ENCODE measurements at places on chromosomes 1 and 21.

DNA sequence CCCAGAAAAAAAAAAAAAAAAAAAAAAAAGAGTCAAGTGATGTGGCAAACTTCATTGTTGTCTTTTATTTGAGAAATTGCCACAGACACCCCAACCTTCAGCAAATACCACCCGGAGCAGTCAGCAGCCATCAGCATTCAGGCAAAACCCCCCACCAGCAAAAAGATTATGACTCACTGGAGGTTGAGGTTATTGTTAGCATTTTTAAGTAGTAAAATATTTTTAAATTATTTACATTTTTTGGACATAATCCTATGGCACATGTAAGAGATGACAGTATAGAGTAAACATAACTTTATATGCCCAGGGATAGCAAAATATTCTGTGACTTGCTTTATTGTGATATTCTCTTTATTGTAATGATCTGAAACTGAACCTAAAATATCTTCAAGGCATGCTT is 95.6 kb downstream of the CENPF start:
- DNase-seq = no peak

DNA sequence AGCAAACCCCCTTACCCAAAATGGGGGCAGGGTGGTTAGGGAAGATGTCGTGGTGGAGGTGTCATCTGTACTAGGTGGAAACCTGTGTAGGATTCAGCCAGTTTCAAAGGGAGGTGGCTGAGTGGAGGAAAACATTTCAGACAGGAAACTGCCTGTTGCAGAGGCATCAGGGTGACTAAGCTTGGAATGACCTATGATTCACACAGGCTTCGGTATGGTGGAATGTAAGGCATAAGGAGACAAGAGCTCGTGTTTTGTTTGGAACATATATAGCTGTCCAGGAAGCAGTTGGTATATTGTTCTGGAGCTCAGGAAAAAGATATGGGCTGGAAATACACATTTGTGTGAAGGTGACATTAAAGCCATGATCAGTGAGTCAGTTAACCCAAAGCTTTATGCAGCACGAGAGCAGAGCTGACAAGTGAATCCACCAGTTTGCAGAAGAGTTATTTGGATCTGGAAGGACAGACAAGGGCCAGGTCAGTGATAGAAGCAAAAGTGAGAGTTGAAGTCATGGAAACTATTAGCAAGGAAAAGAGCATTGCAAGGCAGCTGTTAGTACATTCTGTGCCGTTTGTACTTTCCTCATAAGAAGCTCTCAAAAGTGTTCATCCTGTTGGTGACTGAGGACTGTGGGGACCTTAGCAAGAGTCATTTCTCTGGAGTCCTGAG is 12.2 kb downstream of the UTP25 start:
- DNase-seq = no peak

GRCh38 chr1:200146100-200146499 is 118.6 kb downstream of the NR5A2 start:
- no peak for DNase-seq

- DNase-seq = no peak
These were observed 214.8 kb downstream of the RERE start for GRCh38 chr1:8602471-8603219.

DNA sequence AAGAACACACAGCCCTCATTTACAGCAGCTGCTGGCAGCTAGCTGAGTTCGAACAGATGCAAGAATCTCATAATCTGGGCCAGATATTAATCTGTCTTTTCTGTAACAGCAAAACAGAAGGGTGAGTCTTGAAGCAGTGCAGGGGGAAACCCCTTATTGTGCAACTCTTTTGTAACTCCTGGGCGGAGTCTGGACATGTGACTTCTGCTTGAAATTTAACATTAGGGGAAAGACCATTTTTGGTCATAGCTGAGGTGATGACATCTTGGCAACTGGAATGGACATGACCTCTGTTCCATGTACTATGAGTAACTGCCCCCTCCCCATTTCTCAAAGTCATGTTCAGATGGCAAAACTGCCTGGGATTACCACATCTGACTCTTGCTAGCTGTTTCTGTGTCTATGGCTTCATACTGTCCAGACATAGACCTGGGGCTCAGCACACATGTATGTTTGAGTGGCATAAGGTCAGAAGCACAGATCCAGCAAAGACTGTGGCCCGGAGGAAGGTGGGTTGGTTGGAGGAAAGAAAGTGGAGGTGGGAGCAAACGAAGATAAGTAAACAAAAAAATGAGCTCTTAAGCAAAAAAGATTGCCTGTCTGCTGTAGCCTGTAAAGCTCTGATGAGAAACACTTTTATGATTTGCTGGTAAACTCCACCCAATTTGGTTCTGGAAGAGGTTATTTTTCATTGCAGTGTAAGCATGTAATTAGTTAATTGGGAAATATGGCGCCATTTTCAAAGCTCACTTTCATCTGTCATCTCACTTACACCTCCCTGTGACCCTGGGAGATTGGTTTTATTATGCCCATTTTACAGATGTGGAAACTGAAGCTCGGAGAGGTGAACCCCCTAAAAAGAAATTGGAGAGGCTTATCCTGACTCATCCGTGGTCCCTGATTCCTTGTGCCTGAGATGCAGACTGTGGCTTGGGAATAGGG is 26.1 kb downstream of the ETS2 start:
- no peak for DNase-seq

DNA sequence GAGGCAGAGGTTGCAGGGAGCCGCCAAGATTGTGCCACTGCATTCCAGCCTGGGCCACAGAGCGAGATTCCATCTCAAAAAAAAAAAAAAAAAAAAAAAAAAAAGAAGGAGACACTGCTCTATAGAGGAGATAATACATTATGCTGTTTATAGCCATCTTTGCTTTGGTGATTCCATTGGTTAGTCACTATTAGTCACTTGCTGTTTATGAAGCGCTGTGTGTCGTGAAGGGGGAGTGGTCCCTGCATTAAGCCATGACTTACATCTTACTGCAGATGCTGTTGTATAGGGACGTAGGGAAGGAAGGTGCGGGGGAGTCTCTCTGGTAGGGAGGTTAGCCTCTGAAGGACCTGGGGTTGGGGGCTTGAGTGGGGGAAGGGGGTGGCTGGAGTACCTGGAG is 48.3 kb downstream of the HUNK start:
- DNase-seq = no peak

GRCh38 chr1:167229719-167230385 is 9.2 kb downstream of the POU2F1 start:
- DNase-seq = no peak

GRCh38 chr1:176517484-176517883 is 54.5 kb downstream of the PAPPA2 start:
- DNase-seq = no peak

DNA sequence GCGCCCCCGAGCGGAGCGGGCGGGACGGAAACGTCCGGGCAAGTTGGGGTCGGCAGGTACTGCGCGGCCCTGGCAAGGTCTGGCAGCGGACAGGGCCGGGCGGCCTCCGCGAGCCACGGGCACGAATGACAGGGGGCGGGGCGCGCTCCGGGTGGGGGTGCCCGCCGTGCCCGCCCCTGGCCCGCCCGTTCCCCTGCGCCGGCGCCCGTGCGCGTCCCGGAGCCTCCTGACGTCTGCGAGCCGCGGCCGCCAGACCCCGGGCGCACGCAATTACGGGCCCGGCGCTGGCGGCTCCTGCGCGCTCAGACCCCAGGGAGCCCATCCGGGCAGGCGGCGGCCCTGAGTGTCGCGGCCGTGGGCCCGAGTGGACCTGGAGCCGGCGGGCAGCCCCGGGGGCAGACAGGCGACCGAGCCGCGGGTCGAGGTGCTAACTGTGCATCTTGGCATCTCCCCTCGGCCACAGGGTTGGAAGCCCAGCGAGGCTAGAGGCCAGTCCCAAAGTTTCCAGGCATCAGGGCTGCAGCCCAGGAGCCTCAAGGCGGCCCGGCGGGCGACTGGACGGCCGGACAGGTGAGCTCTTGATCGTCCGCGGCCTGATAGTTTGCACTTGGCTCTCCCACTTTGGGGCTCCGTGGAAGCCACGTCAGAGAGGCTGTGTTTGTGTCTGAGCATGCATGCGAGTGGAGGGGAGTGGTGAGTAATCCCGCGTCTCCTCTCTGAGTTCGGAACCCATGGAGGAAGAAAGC is 918 bp downstream of the MIB2 start:
- DNase-seq = peak; percentile 45

DNA sequence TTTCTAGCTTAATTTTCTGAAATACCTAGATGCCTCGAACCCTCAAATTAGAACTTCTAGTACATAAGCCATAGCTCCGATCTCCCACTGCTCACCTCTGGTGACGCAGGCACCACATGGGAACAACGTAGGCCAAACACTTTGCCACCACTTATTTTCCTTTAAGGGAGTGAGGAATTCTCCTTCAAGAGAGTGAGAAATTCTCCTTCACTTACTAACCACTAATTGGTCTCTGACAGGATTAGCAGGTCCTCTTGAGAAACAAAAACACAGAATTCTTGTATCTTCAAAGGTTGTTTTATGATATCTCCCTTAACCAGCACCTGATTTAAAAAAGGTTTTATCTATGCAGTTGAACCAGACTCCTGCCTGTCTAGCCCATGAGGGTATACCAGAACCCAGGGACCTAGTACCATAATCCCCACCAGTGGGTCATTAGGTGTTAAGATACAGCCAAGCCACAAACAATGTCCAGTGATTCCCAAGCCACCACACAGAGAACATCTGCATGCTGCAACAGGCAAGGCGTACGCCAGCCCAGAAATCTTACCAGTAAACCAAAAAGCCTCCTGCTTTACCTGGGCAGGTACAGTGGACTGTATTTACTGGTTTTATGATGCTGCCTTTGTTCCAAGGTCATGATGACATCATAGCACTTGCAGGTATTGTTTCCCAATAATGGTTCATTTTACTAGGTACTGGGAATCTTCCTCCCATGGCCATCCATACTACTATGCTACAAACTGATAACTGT is 20.3 kb upstream of the CXADR start:
- DNase-seq = no peak

DNA sequence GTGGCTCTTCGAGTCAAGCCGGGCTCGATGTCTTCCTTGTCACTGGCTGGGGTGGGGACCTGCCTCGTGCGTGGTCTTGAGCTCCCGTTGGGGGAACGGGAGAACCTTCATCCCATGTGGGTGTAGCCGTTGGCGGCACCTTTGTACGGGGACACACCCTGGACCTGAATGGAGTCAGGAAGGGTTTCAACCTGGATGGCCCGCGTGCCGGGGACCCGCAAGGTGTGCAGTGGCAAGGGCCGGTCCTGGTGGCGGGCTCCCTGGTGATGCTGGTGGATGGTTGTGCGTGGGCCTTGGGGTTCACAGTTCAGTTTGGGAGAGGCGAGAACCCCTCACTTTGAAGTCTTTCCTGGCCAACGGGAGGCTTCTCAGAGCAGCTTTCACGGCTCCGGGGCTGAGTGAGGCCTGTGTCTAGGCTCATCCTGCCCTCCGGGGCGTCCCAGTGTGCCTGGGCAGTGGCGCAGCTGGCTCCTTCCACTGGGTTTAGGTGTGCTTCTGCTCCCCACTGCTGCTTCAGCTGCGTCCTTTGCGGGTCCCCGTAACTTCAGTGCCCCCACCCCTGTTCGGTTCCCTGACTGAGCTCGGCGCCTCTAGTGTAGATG is 11.4 kb downstream of the SKI start:
- no peak for DNase-seq

- DNase-seq = no peak
These were observed 34.7 kb downstream of the SCYL3 start for GRCh38 chr1:169859001-169859400.

DNA sequence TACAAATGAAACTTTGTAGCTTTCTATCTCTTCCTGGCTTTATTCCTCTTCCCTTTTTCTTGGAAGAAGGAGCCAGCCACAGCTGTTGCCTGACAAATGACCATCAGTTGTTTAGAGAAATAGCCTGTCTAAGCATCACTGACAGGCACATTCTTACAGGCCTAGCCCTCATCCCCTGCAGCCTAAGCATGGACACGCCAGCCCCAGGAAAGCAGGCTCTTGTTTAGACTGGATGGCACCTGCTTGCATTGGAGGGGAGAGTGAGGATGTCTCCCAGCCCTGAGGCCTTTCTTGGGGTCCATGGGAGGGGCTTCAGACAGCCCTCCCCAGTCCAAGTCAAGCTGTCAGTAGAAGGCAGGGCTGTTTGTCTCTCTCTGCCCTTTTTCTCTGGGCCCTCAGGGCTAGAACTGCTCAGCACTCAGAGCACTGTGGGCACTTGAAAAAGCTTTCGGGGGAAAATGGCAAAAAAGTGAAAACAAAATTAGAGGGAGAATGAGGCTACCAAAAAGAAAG is 282.5 kb upstream of the PLXNA2 start:
- no peak for DNase-seq

GRCh38 chr1:234901491-234902049 is 227.1 kb downstream of the TOMM20 start:
- no peak for DNase-seq

GRCh38 chr1:186985889-186986491 is 157.2 kb downstream of the PLA2G4A start:
- no peak for DNase-seq

DNA sequence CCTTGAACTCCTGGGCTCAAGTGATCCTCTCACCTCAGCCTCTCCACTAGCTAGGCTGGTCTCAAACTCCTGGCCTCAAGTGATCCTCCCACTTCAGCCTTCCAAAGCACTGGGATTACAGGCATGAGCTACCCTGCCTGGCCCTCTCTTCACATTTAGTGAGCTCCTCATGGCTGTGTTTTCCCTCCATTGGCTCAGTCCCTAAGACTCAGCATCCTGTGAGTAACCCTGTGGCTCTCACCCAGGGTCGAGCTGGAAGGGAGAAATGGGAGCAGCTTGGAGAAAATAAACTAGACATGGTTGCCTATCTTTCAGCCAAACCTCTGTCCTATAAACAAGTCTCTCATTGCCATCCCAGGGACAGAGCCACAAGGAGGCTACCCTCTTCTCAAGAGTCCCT is 17.5 kb downstream of the NCF2 start:
- no peak for DNase-seq

DNA sequence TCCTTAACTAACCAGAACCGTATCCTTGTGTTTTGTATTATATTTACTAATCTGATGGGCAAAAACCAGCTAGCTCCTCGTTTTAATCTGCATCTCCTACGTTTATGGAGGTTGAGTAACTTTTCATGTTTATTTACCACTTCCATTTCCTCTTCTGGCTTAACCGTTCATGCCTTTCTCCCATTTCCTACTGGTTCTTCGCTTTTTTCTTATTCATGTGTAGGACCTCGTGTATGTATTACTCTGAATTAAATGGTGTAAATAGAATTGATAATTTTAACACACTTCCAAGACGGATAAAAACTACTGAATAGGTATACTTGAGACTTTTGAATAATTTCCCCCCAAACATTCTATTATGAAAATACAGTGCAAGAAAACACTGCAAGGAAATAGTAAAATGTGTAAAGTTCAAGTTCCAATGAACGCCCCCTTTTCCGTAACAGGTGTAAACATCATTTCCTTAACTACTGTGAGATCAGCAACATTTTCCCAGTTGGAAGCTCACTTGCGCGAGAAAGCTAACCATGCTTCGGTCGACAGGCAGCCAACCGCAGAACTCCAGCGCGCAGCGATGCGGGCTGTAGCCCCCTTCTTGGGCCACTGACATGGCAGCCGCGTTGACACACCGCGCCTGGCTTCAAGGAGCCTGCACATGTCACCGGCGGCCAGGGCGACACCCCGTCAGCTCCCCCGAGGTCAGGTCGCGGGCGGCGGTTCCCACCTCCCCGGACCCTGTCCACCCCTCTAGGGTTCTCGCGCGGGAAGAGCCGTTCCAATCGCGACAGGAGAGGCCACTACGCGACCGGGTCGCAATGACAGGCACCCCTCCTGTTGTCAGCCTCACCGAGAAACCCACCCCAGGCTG is 816 bp downstream of the EDEM3 start:
- DNase-seq = peak; percentile 51

Data from activated CD8-positive, alpha-beta memory T cell treated with anti-CD3 and anti-CD28 coated beads, Interleukin-2, amount 50 U/mL, for 4 hours (primary cell).